ENCODE measurements at places on chromosomes 6 and 20.

DNA sequence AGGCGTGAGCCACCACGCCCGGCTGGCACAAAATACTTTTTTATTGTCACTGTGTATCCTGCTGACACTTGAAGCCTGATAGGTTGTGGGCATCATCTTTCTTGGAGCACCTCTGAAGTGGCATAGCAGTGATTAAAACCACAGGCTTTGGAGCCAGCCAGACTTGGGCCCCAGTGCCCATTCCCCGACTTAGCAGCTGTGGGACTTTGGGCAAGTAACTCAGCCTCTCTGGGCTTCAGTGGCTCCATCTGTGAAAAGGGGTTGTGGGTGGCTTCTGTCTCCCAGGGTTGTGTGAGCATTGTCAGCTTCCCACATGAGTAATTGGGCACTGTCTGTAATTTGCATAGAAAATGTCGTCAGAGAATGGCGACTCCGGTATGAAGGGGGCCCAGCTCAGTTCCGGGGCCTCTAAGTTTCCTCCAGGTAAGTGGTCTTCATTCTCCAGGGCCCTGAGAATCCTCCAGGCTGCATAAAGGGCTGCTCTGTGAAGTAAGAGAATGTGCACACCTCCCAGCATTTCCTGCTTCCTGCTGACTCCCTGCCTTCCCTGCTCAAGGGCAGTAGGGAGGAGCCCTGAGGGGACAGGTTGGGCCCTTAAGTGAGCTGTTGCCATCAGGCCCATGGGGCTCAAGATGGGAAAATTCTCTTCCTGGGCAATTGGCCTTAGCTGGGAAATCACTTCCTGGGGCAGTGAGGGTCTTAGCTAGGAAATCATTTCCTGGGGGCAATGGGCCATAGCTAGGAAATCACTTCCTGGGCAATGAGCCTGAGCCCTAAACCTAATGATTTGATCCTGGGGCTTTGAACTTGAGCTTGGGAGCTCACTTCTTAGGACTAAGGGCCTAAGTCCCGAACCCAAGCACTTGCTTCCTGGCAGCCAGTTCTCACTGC lies 27.2 kb downstream of the ARHGAP40 start:
- no peak for DNase-seq

DNA sequence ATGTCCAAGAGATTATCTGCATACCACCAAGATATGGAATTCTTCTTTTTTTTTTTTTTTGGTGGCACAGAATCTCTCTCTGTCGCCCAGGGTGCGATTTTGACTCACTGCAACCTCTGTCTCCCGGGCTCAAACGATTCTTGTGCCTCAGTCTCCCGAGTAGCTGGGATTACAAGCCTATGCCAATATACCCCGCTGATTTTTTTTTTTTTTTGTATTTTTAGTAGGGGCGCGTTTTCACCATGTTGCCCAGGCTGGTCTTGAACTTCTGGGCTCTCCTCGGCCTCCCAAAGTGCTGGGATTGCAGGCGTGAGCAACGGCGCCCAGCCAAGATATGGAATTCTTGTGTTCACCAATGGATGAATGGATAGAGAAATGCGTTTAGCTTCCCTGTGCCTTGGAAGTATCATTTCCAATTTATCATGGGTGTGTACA lies 31.0 kb downstream of the POM121L2 start:
- DNase-seq: no peak

GRCh38 chr6:36599791-36600209 lies 5.6 kb downstream of the SRSF3 start:
- DNase-seq: no peak

GRCh38 chr20:62494537-62494936 lies 18.7 kb upstream of the GATA5 start:
- no peak for DNase-seq

DNA sequence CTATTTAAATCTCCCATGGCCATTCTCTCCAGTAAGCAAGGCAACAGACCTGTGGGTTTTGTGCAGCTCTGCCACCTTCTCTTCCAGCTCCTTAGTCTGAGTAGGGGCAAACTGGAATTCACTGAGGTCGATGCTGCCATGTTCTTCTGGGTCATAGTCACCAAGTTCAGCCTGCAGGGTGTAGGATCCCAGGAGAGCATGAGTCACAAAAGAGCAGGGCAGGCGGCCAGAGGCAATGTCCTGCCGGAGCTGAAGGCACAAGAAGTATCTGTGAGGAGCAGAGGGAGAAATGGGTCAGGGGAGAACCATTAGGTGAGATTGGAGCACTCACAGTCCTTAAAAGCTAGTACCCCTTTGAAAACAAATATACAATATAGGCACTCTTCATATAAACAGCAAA lies 73.7 kb downstream of the SMLR1 start:
- no peak for DNase-seq

- DNase-seq: no peak
These were observed 165.1 kb upstream of the SLC24A3 start for GRCh38 chr20:19047040-19047950.

DNA sequence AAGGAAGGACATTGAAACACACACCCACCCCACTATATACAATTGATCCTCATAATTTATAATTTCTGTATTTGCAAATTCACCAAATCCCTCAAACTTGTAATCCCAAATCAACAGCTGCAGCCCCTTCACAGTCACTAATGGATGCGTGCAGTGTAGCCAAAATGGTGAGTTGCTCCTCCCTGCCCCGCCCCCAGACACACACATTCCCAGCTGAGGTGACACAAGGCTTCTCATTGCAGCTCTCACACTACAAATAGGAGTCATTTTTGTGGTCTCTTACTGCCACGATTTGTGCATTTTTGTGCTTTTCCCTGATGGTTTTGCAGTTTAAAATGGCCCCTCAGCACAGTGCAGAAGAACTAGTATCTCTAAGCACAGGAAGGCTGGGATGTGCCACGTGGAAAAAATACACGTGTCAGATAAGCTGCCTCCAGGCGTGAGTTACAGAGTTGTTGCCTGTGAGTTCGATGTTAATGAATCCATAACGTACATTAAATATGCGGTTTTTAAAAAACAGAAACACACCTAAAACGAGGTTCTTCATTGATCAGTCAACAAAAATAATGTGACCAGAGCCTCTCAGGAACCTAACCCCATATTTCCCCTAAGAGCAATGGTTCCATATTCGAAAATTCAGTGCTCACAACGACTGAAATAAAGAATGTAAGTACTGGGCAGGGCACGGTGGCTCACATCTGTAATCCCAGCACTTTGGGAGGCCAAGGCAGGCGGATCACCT lies 8.2 kb downstream of the ATP9A start:
- DNase-seq: no peak

Measured in NCI-H187 (cell line).